ENCODE measurements at places on chromosomes 7 and 10.

DNA sequence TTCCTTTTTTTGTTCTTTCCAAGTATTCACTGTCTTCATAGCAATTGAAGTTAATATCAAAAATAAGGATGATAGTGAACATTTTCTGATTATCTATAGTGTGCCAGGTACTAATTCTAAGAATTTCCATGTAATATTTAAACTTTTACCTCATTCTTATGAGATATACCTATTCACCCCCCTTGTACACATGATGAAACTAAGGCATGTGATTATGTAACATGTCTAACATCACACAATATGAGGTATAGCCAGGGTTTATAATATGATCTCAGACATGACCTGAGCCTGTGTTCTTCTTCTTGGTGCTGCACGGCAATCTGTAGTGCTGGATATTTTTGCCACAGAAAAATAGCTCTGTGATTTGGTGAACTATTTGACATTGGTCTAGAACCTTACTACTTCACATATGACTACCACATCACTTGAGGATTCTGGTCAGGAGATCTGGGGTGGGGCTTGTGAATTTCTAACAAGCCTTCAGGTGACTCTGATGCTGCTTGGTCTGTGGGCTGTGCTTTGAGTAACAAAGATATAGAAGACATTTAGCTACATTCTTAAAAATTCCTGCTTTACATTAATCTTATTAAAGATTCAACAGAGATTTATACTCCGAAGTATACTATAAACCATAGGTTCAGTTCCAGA lies 79.1 kb downstream of the TRIM24 start:
- no peak for DNase-seq

- DNase-seq: no peak
Measured at GRCh38 chr10:118701529-118702323, 53.0 kb downstream of the CACUL1 start.

DNA sequence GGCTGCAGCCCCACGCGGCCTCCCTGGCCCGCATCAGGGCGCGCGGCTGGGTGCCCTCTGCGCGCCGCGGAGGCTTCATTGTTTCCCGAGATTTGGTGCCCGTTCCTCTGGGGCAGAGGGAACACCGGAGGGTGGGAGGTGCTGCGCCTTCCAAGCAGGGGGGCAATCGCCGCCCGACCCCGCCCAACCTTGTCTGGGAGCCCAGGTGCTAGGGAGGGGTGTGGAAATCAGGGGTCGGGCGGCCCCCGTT lies 1.0 kb upstream of the NRP1 start:
- DNase-seq: no peak

DNA sequence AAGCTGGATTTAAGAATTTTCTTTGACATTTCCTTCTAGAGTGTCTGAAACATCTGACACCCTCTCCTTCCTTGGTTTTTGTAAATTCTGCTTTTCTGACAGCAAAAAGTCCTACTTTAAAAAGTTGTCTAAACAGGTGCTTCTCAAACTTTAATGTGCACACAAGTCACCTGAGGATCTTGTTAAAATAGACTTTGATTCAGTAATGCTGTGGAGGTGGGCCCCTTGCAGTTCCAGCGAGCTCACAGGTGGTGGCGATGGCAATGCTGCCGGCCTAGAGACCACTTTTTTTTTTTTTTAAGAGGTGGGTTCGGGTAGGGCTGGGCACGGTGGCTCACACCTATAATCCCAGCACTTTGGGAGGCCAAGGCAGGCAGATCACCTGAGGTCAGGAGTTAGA lies 77.1 kb downstream of the ABCC2 start:
- no peak for DNase-seq

- no peak for DNase-seq
Measured at GRCh38 chr7:771234-772004, 44.3 kb upstream of the PRKAR1B start.

DNA sequence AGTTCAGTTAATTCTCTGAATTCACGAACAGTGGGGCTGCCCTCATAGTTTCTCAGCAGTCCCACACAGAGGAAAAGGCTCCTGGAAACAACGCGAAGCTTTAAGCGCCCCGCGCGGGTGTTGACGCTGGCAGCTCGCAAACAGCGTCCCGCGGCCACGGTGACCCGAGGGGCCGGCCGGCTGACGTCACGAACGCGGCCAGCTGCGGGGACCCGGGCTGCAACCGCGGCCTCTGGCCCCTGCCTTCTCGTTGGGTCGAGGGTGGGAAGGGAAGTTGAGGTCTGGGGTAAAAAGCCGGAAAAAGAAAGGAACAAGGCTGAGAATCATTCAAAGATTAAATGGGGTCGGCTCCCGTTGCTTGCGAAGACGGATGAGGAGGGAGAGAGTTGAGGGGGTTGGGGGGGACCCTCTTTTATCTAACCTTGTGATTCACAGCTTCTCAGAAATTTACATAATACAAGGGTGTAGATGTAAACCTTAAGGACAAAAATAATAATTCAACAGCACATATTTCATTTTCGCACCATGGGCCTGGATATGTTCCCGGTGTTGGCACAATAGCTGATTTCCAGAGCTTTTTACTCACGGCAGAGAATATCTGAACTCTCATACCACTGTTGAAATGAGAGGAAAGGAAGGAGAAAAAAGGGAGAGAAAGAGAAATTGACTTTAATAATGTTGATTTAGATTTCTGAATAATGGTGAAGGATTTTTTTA lies 7.3 kb upstream of the FEZF1 start:
- no peak for DNase-seq

- no peak for DNase-seq
Measured at GRCh38 chr7:128076796-128077271, 45.6 kb upstream of the LRRC4 start.

Data from M059J (cell line).